NCI-H1436 (cell line): ENCODE measurements at places on chromosomes 11 and 22.

- DNase-seq = no peak
These were observed 92.5 kb downstream of the DSCAML1 start for GRCh38 chr11:117704395-117705100.

DNA sequence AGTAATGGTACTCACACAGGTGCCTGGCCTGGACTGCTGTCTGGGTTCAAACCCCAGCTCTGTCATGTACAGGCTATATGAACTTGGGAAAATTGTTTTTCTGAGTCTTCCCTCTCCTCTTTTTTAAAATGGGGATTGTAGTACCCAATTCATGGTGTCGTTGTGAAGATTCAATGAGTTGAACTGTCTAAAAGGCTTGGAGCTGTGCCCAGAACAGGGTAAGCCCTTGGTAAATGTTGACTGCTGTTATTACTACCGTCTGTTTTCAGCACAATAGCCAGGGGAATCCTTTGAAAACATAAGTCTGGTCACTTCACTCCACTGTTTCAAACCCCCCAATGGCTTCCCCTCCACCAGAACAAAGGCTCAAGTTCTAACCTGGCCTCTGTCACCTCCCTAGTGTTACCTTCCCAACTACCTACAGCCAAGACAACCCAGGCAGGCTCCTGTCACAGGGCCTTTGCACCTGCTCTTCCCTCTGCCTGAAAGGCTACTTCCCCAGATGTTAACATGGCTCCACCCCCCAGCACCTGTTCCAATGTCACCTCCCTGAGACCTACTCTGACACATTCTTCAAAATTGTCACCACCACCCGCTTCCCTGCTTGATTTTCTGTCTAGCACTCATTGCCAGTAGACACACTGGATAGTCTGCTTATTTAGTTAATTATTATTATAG lies 152.8 kb downstream of the CHST1 start:
- no peak for DNase-seq

- no peak for DNase-seq
These were observed 27.1 kb upstream of the SLC22A12 start for GRCh38 chr11:64563966-64564365.

- no peak for DNase-seq
These were observed 138.2 kb downstream of the NECTIN1 start for GRCh38 chr11:119590651-119591351.

GRCh38 chr11:131192628-131193027 lies 177.8 kb upstream of the NTM start:
- no peak for DNase-seq

- no peak for DNase-seq
These were observed 48.7 kb downstream of the C11orf58 start for GRCh38 chr11:16787035-16787742.

DNA sequence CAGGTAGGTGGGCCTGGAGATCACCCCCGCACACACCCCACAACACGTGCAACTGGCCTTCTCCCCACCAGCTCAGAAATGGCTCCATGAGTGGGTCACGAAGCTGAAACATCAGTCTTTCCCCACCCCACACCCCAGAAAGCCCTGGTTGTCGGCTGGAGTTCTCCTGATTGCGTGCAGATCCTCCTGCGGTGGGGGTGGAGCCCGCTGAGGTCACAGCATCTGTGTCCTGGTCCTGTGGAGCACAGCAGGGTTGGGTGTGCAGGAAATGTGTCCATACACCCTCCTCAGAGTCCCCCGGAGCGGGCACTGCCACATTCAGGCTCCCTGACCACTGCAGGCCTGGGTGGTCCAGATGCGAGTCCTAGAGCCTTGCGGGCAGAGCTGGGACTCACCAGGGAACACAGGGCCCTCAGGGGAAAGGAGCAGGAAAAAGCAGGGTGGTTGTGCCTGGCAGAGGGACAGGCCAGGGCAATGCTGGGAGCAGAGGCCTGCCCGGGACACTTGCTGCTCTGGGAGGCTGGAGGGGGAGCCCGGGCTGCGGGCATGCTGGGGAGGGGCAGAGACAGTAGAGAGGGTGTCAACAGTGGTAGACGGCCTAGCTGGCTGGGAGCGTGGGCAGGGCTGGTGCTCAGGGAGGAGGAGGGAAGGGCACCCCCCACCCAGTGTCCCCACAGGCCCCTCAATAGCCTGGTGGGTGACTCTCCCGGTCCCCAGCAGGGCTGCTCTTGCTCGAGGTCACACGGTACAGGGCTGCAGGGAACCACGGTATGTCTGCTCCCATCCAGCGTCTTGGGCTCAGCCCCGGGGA lies 42.4 kb upstream of the PPARA start:
- DNase-seq = no peak

DNA sequence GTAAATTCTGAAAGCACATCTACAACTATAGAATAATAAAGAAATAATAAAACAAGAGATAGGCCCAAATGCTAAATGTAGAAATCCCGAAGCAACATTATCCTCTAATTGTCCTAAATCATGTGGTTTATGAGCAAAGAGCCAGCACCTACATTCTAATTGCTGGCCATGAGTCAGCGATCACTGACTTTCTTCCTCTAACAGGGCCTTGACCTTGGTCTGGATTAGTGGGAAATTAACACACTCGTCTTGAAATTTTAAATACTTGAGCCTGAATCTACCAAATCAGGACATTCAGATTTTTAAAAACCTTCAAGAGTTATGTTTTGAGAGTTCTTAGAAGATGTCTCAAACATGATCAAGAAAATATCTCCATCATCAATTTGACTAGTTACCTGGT lies 727.6 kb downstream of the METTL15 start:
- no peak for DNase-seq

GRCh38 chr22:50739279-50739691 lies 1.3 kb downstream of the ACR start:
- no peak for DNase-seq

DNA sequence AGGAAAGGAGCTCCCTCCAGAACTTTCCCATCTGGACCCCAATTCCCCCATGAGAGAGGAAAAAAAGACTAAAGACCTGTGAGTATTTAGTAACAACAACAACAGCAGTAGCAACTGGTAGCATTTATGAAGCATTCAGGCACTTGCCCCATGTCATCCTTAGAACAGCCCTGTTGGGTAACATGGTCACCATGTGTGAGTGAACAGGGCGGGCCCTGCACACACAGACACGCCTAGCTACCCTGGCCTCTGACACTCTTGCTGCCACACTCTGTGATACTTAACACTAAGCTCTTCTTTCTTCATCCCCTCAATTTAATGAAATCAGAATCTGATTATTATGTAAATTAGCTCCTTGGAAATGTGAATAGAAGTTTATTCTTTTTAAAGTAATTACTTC lies 26.1 kb upstream of the SLC25A18 start:
- no peak for DNase-seq

DNA sequence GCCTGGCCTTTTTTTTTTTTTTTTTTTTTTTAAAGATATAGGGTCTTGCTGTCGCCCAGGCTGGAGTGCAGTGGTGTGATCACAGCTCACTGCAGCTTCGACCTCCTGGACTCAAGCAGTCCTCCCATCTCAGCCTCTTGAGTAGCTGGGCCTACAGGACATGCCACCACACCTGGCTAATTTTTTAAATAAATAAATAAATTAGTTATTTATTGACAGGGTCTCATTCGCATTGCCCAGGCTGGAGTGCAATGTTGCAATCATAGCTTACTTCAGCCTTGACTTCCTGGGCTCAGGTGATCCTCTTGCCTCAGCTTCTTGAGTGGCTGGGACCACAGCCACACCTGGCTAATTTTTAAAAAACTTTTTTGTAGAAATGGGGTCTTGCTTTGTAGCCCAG lies 10.5 kb downstream of the AP2A2 start:
- DNase-seq = no peak

GRCh38 chr22:47053726-47054141 lies 291.3 kb downstream of the TBC1D22A start:
- DNase-seq = no peak

DNA sequence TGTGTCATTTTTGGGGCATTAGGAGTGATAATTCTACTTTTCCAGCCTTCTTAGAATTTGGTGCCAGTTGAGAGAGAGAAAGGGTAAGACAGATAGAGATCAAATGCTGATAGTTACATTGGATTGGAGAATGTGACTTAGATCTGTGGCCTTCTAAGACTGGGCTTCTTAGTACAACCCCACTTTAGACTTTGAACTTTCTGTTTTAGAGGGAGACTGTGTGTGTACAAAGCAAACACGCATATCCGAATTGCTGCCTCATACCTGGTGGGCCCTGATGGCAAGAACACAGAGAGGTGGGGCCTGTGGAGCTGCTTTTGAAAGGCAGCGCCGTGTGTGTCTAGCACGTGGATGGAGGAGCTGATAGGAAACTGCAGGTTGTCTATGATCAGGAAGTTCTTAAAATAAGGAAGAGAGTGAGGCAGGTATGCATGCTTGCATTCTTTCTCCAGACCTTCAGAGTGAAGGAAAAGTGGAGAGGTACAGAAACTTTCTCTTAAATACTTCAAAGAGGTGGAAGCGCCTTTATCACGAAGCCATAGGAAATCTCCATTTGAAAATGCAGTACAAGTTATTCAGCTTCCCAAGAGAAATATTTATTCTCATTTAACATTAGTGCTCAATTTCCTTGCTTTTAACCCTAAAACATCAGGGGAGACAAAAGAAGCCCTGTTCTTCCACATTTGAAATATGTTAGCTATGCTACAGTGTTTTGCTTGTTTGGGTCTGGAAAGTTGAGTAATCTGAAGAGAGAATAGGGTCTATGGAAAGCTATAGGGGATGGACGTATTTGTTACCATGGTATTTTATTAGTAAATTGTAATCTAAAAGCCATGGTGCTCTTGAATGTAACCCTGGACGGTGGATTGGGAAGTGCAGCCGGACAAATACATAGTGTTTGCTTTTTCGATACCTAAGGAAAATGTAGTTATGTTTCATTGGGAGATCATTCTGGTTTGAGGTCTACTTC lies 13.7 kb downstream of the PDHX start:
- DNase-seq = no peak

DNA sequence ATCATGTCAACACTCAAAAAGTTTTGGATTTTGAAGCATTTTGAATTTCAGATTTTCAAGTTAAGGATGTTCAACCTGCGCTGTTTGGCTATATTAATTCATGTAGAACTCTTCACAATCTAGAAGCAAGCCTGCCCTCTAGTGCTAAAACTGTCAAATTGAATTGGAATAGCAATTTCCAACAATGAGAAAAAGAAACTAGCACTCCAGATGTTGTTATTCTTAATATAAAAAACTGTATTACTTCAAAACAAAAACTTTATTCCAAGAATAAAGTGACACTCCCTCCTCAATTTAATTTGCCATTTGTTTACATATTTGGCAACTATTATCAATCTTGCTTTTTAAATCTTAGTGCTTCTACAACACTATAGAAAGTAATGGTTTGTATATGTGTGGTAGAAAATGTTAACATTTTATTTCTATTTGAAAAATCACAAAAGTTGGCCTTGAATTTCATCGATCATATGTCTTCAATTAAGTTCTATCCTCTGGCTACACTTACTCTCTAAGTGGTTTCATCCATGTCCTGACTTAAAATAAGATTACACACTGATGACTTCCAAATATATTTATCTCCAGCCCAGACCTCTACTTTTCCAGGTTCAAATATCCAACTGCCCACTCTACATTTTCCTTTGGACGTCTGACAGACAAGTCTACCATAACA lies 36.6 kb downstream of the DCUN1D5 start:
- peak; percentile 11 for DNase-seq

- no peak for DNase-seq
These were observed 18.5 kb upstream of the TMEM184B start for GRCh38 chr22:38291201-38291777.

GRCh38 chr22:33756508-33756949 lies 163.7 kb downstream of the LARGE1 start:
- no peak for DNase-seq

- no peak for DNase-seq
These were observed 5.7 kb downstream of the FTH1 start for GRCh38 chr11:61961570-61962212.

GRCh38 chr22:17612057-17612456 lies 16.5 kb downstream of the ATP6V1E1 start:
- no peak for DNase-seq

DNA sequence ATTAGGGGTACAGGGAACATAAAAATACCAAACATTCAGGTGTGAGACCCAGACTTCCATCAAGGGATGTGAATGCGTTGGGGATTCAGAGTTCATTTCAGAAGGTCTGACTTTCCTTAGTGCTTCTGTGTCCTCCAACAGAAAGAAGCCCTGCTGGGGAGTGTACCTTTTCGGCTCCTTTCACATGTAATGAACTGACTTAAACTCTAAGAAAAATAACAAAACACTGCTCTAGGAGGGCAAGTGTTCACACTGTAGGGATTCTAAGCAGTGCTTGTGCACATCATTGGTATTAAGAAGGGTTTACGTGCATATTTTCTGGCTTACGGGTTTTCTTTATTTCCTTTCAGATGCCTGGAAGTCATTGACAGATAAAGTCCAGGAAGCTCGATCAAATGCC lies 15.7 kb upstream of the TTC36 start:
- no peak for DNase-seq

GRCh38 chr11:121793291-121793690 lies 322.7 kb downstream of the BLID start:
- no peak for DNase-seq

GRCh38 chr22:31876156-31876920 lies 68.0 kb upstream of the YWHAH start:
- no peak for DNase-seq

DNA sequence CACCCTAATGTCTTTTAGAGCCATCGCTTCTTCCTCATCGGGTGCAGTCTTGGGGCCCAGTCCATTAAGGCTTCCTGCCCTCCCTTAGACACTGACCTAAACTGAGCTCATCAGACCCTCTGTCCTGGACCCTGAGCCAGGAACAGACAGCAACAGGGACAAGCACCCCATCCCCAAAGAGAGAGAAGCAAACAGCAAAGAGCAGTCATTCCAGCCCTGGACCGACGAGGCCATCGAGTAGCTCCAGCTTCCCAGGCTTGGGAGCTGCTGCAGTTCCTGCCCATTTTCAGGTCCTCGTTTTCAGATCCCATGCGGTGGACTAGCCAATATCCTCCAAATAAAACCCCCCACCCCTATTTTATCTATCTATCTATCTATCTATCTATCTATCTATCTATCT lies 25.8 kb upstream of the CACNG2 start:
- no peak for DNase-seq

DNA sequence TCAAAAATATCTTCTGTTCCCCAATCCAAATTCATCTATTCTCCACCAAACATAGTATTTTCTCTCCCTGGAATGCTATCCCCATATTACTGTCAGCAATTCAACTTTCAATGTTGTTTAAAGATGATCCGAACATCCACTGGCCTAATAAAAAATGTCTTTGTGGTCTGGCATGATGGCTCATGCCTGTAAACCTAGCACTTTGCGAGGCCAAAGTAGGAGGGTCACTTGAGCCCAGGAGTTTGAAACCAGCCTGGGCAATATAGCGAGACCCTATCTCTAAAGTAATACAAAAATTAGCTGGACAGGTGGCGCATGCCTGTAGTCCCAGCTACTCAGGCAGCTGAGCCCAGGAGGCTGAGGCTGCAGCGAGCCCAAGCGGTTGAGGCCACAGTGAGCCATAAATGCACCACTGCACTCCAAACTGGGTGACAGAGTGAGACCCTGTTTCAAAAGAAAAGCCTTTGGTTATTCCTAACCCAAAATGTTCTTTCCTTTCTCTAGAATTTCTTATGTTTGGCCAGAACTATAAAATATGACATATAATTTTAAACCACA lies 29.8 kb downstream of the SIK3 start:
- DNase-seq = no peak

- no peak for DNase-seq
These were observed 7.8 kb upstream of the TNFRSF13C start for GRCh38 chr22:41934284-41935014.
